ENCODE measurements at places on chromosomes 16 and 17.
A peak's percentile ranks its signal among the peaks of the same experiment; 100 is the strongest.

- DNase-seq = no peak
These were observed 162.1 kb upstream of the AXIN2 start for GRCh38 chr17:65723431-65724151.

DNA sequence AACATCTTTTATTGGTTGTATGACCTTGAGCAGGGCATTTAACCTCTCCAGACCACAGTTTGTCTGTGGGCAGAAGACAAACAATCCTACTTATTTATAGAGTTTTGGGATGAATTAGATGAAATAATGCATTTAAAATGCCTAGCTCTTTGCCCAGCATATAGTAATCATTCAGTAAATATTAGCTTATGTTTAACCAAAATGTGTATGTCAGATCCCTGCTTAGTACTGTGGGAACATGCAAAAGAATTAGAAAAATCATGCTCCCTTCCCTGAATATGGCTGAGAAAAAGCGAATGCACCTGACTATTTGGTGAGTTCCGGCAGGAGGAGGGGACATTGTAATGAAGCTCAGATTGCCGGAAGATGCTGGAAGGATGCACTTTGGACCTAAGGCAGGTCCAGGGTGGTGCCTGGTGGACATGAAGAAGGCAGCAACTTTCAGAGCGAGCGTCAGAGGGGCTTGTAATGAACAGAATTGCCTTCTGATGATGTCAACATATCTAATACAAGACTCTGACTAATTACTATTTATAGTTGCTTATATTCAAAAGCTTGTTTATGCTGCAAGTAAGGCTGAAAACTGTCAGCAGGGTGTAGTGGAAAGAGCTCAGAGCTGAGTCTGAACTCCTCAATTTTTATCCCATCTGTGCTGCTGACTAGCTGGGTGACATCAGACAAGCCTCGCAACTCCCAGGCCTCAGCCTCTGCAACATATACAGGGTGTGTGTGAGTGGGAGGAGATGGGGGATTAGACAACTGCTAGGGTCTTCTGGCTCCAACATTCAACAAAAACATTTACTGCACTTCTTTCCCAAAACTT is 221.2 kb downstream of the PRKCA start:
- no peak for DNase-seq

DNA sequence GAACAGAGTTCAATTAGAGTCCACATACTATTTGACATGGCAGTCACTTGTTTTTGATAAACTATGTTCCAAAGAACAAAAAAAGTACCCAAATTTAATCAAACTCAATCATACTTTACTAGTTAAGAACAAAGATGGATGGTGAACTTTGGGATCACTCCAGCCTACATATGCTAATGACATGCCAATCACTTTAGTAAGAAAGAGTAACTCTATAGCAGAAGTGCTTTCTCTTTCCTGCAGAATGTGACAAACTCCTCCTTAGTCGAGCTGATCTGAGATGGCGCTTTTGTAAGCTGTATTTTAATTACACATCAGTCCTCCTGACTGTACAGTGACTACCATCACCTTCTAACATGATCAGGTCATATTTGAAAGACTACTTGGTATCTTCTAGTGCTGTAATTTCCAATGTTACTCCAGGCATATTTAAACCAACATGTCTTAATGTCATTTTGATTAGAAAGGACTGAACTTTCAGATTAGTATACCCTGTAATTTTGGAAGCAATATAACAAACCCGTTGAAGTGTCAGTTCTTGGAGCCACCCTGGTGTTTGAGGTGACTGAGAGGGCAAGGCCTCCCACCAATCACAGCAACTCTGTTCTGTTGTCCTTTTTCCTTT is 4.1 kb downstream of the NETO2 start:
- no peak for DNase-seq

- DNase-seq = peak; percentile 75
These were observed 7.0 kb upstream of the C1QTNF8 start for GRCh38 chr16:1102921-1103635.

GRCh38 chr16:67968400-67969253 is at the start of gene SLC12A4:
SLC12A4 (minus strand) TSS chr16:67968637; CDS start chr16:67968553, 84 bp downstream.
- peak; percentile 91 for DNase-seq

DNA sequence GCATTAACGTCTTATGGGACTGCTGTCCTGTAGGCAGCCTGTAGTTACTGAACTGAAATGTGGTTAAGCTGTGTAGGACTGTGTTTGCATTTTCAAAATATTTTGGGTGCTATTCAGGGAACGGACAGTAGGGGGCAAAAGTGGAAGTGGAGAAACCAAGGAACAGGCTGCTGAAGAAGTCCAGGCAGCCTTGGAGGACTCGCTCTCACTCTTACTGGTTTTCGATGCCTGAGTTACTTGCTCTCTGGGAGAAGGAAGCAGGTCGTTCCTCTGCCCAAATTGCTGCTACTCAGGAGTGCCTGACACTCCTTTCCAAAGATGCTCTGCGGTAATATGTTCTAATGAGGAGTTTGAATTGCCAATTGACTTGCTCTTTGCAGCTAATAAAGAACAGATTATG is 64.5 kb upstream of the RBFOX1 start:
- DNase-seq = no peak

- no peak for DNase-seq
These were observed 147.9 kb upstream of the NOL11 start for GRCh38 chr17:67569873-67570272.

DNA sequence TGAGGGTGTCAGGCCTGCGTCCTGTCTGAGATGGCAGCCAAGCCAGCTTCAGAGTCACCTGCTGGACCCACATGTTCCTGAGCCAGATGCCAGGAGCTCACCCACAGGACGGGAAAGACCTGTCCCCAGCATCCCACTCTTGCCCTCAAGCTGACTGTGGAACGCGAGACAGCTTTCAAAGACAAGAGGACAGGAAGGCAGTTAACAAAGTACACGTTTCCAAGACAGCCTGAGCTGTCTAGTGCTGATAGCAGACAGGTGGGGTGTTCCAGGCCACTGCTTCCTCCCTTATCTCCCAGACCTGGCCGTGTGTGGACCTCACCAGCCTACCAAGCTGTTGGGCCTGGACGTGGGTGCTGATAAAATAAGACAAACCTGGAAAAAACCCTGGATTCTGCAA is 13.2 kb downstream of the CMTM3 start:
- DNase-seq = no peak

GRCh38 chr17:13127921-13128602 is 110.2 kb upstream of the ELAC2 start:
- no peak for DNase-seq

DNA sequence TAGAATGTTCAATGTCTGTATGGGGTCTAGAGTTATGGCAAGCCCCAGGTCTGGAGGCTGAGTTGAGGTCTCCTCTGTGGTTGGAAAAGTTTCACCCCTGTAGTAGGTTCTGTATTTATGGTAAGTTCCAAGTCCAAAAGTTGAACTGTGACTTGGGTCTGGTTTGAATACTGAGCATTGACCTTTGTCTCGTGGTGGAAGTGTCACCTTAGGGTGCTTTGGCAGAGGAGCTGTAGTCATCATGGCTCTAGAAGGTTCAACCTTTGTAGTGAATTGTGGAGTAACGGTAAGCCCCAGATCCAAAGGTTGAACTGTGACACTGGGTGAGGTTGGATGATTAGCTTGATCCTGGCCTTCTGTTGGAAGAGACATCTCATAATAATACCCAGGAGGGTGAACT is 17.6 kb downstream of the RDM1 start:
- no peak for DNase-seq

GRCh38 chr16:1308036-1308976 is 1.1 kb upstream of the UBE2I start:
- no peak for DNase-seq

DNA sequence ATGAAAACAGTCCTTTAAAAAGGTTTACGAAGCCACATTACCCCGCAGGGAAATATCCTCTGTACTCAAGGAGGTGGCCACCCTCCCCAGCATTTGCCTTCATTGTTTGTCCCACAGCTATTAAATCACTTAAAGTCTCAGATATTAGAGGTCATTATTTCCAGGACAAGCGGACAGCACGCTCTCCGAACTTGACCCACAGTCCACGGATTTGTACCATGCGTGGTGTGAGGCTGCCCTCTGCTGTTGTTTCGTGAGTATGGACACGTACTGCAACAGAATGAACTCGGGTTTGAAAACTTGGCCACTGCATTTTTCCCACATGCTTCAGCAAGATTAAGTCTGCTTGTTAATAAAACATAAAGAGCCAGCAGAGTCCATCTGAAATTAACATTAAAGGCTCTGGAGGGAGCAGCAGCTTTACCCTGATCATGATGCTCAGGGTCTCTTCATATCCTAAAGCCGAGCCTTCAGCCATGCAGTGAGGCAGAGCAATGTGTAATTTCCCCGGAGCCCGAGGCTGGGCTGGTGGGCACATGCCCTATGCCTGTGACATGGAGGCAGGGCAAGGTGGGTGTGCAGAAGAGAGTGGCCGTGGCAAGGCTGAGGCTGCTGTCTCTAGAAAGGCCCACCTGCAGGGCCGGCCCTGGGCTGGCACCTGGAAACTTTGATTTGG is 19.7 kb downstream of the MEAK7 start:
- peak; percentile 68 for DNase-seq

DNA sequence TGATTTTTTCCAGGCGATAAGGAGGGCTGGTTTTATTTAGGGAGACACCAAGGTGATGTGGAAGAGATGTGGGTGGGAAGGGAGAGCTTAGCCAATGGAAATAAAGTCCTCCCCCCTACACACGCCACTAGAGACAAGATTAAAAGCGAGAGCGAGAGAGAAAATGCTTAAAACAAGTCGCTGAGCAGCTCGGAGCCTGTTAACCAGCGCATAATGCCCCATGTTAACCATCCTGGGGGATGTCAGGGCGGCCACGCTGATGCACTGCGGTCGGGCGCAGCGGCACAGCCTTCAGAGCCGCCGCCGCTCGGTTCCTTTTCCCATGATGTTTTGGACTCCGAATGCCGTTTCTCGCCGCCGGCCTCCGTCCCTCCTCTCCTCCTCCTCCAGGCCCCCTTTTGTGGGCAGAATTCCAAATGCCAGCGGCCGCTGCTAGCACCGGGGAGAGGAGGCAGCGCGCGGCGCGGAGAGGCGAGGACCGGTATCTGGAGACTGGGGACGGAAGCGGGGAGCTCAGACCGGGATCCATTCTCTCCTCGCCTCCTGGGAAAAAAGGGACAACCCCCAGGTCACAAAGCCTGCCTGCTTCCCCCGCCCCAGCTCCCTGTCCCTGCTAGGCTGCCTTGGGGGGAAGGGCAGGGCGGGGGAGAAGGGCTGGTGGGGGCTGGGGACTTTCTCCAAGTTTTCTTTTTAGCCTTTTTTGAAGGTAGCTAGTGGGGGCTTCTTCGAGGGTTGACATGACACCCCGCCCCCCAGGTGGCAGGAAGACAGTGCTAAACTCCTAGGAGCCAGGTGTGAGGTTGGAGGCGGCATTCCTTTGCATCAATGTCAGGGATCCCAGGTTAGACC is 98.1 kb upstream of the CCL2 start:
- DNase-seq = peak; percentile 43

GRCh38 chr16:89202422-89203215 is 2.3 kb upstream of the SLC22A31 start:
- DNase-seq = no peak

- no peak for DNase-seq
These were observed 26.2 kb downstream of the SHISA9 start for GRCh38 chr16:12927591-12927990.

DNA sequence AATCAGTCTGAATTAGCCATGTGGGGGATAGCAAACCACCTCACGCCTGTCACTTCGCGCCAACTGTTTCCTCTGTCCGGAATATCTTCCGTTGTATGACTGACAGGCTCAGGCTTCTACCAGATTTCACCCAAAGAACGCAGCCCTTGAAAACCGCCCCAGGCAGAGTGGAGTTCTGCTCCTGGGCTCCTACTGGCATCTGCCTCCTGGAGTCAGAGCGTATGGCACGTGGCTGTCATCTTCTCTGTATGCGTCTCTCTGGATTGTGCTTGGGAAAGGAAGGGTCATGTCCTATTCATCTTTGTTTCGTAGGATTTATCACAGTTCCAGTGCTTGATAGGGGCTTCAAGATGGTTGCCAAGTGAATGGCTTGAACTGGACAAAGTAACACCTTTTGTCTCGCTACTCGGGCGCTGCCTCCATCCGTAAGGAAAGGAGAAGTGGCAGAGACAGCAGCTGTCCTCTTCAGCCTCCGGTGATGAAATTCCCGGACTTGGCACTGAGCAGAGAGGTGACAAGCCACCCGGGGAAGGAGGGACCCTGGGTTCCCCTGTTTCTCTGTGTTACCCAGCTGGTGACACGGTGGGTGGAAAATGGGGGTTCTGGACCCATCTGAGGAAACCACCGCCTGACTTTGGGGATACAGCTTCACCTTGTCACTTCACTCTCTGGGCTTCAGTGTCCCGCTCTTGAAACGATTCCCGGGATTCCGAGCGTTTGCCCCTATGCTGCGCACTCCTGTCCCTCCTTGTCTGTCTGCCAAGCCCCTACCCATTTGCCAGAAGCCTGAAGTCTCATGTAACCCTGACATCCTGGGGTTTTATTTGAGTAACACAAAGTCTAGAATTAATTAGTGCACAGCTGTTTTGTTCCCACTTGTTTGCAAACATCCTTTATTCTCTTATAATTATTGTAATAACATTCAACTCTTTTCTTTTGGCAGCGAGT is 13.9 kb downstream of the KIAA0513 start:
- peak; percentile 70 for DNase-seq

DNA sequence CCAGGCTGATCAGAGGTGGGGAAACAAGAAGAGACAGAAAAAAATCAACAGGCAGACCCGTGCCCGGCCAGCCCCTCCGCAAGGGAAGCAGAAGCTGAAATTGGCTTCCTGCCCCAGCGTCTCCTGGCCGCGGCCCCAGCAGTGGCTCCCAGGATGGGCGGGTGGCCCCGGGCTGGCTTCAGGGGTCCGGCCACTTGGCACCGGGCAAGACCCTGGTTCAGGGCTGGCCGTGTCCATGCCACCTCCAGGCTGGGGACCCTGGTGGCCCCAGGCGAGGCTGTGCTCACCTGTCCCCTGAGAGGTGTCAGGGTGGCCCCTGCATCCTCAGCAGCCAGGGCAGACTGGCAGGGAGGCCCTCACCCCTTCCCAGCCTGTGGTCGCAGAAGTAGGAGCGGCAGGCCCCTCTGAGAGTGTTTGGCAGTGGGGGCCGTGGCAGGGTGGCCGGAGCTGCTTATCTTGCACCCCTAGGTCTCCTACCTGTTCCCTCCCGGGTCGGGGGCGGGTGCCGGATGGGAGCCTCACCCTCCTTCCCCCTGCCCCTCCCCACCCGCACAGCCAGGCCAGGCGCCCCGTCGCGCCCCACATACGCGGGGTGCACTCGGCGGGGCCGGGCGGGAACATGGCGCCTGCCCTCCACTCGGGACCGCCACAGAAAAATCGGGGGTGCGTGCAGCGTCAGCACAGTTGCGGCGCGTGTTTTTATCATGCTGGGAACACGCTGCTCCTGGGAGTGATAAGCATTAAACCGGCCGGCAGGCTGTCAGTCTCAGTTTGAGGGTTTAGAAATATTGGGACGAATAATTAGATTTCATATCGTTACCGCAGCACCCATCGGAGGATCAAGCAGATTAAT is 46.7 kb upstream of the ZC3H18 start:
- no peak for DNase-seq

DNA sequence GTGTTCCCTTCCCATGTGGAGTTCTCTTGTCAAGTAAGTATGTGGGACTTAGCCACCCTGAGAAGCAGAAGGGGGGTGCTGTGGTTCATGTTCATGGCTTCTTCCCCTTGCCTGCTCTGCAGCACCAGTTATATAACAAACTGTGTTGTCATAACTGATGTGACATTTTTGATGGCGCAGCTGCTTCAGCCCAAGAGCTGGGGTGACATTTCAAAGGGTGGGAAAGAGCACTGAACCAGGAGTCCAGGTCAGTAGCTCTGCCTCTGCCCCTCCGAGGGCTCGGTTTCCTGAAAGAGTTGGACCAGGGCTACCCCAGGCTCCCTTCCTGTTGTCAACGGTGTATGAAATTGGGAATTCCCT is 7.4 kb downstream of the GNAO1 start:
- DNase-seq = no peak
